Mammary epithelial cell (primary cell): ENCODE measurements at places on chromosomes 3 and 15. TPM values are rescaled to one million over a fixed set of nuclear protein-coding genes. Genes with fewer than 3 reads are reported as not detected.

DNA sequence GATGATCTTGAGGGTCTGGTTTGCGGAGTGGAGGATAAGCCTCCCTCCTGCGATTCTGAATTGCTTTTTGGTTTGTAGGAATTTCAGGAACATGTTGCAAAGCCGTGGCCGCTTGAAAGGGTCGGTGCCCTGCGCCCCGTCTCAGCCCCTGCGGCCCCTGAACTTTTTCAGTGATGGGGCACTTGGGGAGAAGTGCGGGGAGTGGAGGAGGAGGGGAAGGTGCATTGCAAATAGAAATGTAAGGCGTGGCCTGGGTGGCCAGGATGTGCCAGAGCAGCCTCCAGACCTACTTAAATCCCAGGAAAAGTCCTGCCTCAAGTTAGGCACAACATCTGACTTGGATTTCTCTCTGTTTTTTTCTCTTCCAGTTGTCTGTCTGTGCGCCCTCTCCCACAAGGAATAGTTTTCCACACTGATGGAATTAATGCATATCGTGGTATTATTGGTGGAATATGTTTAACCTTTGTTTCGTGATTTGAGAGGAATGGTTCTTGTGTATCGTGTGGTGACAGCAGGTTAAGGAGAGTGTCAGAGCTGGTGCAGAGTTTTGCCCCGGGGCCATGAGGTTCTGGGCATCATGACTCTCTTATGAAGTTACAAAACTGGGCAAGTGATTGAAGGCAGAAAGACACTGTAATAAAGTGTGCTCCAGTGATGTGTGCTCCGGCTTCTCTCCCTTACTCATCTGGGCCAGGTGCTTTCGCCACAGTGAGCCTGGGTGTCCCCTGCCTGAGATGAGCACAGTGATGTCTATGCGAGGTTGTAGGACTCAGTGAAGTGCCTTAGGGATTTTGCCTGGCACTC lies 153.8 kb downstream of the PGPEP1L start:
- peak; percentile 72 for DNase-seq

The DNASE1L3 gene
- total RNA-seq = not detected

GRCh38 chr3:171384101-171384891 lies 75.9 kb downstream of the TNIK start:
- no peak for DNase-seq

The CCDC39 gene
- not detected for total RNA-seq

DNA sequence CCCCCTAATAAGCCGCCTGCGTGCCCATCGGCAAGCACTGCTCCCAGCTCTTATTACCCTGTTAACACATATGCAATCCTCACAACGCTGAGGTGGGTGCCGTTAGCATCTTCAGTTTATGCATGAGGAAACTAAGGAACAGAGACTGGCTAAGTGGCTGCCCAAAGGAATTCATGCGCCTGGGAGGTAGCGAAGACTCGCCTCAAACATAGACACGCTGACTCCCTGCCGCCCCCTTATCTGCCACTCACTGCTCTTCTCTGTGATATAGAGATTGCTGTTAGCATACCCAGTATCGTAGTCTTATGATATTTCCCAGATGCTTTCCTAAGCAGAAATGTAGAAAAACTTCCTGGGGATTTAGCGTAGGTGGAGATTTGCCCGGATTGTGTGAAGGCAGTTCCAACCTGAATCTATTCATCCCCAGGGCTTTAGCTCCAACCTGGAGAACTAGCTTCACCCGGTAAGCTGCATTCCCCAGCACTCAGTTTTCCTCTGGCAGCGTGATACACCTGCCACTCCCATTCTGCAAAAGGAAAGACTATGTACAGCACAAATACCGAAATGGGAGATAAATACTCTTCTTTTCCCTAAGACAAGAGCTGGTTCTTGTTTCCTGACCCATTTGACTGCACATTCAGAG lies 23.7 kb upstream of the CD47 start:
- DNase-seq = no peak

DNA sequence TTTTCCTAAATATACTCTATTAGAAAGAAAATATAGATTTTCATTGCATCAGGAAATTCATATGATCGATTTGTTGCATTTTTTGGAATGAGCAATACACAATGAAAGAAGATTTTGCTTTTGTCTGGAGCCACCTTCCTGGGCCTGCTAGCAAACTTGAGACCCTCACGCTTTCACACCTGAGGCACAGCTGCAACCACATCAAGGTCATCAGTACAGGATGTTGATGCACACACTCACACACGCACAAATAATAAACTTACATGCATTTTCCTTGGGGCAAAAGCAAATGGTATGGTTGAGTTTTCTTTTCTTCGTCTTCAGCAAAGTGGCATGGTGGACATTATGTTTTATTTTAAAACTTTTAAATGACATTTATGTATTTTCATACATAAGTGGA lies 64.8 kb upstream of the SATB1 start:
- DNase-seq = no peak

The CLDN18 gene
- not detected in 2 replicates for total RNA-seq

- no peak for DNase-seq
Measured at GRCh38 chr3:54931182-54931581, 3.3 kb upstream of the LRTM1 start.
